ENCODE measurements at places on chromosomes 1 and 21.
A peak's percentile ranks its signal among the peaks of the same experiment; 100 is the strongest.

GRCh38 chr1:22641906-22642636 lies 1.4 kb upstream of the C1QC start:
- DNase-seq, result peak; percentile 53

DNA sequence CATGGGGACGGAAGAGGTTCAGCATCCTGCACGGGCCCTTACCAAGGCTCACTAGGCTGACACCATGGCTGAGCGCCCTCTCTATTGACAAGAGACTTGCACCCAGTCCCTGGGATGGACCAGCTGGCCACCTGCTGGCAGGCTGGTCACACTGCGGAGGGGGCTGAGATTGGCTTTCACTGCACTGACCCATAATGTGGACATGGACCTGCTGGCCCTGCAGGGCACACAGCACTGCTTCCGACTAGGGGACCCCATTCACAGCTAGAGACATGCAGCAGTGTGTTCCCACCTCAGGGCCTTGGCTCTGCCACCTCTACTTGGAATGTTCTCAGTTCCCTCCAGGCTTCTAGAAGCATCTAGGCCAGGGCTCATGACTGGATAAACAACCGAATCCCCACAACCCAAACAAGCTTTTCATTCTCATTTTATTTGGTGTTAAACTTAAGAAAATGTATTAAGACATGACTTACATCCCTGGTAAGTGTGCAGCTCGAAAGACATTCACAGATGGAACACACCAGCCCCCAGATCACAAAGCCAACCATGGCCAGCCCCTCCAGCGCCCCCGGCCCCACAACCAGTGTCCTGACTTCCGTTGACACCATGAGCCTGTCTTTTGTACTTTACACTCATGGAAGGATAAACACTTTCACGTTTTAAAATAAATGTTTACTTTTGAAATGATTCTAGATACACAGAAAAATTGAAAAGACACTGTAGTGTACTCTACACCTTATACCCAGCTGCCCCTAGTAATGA lies 9.3 kb upstream of the SRARP start:
- DNase-seq, result peak; percentile 78

GRCh38 chr1:54767526-54767925 lies 3.2 kb upstream of the PARS2 start:
- no peak for DNase-seq

DNA sequence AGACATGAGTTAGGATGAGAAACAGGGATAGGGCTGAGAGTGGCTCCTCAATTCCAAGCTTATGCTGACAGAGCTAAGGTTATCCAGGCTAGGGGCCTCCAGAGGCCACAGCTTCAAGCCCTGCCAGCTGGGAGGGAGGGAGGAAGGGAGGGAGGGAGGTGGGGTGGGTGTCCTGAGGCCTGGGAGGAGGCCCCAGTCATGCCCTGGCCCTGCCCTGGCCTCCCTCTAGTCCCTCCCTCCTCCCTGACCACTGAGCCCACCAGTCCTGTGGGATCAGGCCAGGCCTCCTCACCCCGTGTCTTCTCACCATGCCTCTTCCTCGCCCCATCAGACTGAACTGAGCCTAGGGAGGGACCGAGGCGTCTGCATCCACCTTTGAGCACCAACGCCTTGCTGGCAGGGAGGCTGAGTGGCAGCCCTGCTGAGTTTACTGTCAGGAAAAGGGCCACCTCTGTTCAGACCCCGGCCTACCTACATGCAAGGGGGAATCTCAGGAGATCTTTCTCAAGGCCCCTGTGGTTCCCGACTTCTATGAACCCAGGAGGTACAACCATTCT lies 116.1 kb downstream of the NPHP4 start:
- DNase-seq, result no peak

DNA sequence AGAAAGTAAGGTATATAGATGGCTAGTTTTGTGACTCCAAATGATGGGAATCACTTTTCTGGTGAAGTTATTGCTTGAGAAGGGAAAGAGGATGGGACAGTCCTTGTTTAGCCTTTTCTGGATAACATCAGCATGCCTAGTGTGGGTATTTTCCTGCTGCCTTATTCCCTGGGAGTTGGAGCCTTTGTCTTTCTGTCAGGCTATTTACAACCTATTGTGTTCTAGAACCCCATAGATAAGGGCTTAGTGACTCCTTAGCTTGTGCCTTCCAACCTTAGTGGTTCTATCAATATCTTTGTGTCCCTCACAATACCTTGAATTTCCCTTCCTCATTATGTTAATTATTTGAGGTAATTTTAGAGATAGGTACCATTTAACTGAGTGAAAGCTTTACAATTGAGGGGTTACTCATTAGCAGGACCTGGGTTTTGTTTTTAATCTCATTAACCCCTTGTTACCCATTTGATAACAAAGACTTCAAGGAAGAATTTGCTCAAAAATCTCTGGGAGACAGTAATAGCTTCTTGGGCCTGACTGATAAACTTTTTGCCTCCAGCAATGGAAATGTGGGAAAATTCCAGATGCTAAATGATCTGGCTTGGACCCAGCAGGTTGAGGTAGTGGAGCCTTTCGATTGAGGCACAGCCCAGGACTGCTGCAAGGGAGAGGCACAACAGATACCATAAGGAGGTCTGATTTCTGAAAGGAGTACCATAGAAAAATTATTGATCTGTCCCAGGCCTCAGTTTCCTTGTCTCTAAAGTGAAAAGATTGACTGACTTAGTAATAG lies 49.0 kb downstream of the CACHD1 start:
- DNase-seq, result no peak

- no peak for DNase-seq
These were observed 75.8 kb upstream of the SDC3 start for GRCh38 chr1:30984165-30984889.

GRCh38 chr1:221161571-221162041 lies 282.4 kb downstream of the HLX start:
- peak; percentile 27 for DNase-seq

DNA sequence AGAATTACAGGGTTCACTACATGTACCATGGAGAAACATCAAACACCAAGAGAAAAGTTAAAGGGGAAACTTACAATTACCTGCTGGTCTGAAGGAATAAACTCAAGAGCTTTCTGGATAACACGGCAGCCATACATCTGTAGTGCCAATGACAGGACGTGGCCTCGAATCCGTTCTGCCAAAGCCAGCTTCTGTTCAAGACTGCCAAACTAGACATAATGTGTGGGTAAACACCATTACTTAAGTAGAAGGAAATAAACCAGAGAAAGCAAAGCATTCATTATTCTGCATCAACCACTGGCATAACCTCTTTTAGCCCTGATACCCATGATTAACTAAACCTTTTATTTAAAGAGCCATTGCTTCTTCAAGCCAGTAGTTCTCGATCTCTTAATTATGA lies 41.5 kb upstream of the SDC3 start:
- DNase-seq, result no peak

- DNase-seq, result peak; percentile 73
These were observed 148.5 kb downstream of the TENT5C start for GRCh38 chr1:117754061-117754969.

GRCh38 chr1:226702318-226702956 lies 36.6 kb downstream of the ITPKB start:
- DNase-seq, result peak; percentile 53

DNA sequence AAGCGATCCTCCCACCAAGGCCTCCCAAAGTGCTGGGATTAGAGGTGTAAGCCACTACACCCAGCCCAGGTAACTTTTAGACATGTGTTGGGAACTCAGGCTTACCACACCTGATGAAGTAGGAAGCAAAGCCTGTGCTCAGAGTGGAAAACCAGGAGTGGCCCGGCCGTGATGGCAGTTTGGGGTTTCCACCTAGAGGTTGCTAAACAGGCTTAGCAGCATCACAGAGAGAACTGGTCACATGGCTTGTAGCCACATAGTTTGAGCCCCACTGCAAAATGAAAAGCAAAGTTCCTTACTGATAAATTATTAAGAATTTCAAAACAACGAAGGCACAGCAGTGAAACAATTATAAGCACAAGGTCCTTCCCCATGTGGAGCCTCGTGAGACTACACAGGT lies 142.6 kb upstream of the CXADR start:
- DNase-seq, result no peak

- DNase-seq, result no peak
These were observed 30.7 kb downstream of the CLIC4 start for GRCh38 chr1:24775916-24776315.

DNA sequence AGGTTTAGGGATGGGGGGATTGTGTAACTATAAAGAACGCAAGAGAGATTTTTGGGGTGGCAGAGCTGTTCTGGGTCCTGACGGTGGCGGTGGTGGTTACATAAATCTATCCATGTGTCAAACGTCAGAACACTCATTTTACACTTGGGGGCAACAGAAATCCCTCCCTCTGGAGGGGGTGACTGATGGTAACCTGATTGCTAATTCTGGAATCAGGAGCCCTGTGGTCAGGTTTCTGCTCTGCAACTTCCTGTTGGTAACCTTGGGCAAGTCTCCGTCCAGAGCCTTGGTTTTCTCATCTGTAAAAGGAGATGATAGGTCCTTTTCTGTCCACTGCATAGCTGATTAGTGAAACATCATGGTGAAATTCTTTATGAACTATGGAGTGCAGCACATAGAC lies 40.9 kb downstream of the ALPL start:
- no peak for DNase-seq

DNA sequence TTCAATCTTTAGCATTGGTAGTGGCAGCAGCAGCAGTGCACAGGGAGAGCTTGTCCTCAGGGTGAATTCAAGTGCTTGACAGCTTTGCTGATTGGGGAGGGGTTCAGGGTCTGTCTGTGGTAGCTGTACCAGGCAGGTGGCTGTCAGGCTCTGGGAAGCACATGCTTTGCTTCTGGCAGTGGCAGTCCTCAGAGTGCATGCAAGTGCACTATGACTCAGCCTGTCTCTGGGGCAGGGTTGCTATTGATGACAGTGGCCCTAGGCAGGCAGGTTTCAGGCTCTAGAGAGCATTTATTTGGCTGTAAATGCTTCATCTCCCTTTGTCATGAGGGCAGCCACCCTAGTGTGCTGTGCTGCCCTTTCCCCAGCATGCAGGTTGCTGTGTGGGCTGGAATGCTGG lies 251.9 kb upstream of the LRRC7 start:
- DNase-seq, result no peak

DNA sequence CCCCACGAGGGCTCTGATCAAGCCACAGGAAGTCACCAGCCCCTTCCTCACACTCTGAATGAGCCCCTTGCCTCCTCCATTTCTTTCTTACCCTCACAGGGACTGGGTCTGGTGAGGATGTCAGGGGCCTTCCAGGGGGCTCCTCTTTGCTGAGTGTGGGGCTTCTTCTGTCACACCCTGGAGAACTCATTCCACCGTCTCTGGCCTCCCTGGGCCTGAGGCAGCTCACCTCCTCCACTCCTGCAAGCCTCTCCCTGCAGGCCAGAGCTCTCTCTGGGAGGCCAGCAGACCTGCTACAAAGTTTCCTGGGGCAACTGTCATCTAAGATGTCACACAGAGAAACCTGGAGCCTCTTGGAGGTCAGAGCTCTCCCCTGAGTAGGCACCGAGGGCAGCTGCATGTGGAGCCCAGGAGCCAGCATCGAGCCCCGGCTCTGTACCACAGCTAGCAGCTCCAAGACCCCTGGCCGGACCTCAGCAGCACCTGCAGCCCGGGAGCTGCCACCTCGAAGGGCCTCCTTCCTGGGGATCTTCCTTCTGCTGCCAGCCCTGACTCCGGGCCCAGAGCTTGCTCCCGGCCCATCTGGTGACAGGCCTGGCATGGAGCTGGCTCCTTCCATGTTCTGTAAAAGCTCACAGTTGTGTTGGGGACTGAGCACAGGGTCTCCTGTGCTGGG lies 1.1 kb downstream of the SPOCD1 start:
- no peak for DNase-seq

DNA sequence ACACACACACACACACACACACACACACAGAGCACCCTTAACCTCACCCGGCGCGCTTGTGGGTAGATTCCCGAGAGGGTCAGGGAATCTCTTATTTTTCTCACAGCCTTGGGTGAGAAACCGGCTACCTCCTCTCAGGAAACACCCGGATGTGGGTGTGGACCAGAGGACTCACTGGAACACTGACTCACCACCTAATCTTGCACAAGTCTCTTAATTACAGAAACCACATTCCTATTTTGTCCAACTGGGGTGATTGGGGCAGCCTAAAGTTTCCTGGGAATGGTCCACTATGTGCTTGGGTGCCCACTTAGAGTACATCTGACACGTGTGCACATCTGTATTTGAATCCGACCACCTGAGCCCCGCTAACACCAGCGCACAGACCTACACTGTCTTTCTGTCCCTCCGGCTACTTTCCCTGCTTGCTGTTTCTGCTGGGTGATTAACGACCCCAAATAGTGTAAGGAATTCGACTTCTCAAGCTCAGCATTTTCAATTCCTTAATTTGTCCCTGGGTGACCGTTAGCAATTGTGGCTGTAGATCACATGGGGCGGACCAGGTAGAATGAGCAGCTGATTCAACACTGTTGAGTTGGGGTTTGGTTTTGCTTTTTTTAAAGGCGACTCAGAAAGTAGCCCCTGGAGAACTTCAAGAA lies 14.0 kb upstream of the TBX15 start:
- DNase-seq, result peak; percentile 82

DNA sequence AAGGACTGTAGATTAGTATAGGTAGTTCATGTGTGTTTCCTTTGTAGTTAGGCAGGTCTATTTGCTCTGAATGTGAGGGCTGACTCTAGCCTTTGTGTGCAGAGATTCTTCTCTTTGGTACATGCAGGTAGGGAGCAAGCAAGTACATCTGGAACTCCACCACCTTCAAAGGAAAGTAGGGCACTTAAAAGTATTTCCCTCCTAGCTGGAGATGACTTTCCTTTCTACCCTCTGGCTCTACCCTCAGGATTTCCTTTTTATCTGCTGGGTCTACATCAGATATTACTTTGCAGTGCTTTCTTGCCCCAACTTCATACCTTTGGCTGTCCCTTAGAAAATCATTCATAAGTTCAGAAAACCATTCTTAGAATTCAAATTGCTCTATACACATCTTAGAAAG lies 91.7 kb upstream of the HIVEP3 start:
- no peak for DNase-seq

- no peak for DNase-seq
These were observed 60.7 kb downstream of the GORAB start for GRCh38 chr1:170592591-170593111.

- peak; percentile 46 for DNase-seq
These were observed 38.1 kb downstream of the HSD3B2 start for GRCh38 chr1:119453021-119453420.

GRCh38 chr1:183206538-183207122 lies 20.6 kb downstream of the LAMC2 start:
- DNase-seq, result peak; percentile 36

DNA sequence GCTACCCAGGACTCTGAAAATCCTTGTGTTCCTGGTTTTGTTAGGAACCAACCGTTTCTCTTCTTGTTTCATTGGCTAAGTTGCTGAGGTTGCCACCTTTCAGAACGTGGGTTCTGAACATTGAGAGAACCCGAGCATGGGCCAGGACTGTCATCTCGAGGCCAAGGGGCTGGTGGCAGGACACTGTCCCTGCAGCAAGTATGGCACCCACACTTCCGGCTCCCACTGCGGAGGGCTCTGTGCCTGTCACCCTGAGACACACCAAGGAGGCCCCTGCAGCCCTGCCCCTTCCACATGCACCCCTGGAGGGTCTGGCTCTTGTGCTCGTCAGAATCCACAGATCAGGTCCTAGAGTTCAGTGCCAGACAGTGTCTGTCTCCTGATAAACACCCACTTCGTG lies 39.1 kb upstream of the LRRC3 start:
- DNase-seq, result no peak

GRCh38 chr1:46550751-46551231 lies 656 bp downstream of the KNCN start:
- DNase-seq, result no peak

GRCh38 chr1:1489861-1490260 lies 18.3 kb downstream of the ATAD3B start:
- DNase-seq, result no peak

- peak; percentile 42 for DNase-seq
These were observed 3.4 kb downstream of the TAGLN2 start for GRCh38 chr1:159921700-159922504.
